ACHN (cell line): ENCODE measurements at places on chromosomes 5 and 9.

DNA sequence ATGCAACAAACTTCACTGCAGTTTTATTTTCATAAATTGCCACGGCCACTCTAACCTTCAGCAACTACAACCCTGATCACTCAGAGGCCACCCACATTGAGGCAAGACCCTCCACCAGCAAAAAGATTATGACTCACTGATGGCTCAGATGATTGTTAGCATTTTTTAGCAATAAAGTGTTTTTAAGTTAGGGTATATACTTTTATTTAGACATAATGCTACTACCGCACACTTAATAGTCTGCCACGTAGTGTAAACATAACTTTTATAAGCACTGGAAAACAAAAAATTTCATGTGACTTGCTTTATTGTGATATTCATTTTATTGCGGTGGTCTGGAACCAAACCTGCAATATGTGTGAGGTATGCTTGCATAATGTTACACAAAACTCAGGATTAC, 257.9 kb downstream of the ZSWIM6 start:
- DNase-seq: no peak

DNA sequence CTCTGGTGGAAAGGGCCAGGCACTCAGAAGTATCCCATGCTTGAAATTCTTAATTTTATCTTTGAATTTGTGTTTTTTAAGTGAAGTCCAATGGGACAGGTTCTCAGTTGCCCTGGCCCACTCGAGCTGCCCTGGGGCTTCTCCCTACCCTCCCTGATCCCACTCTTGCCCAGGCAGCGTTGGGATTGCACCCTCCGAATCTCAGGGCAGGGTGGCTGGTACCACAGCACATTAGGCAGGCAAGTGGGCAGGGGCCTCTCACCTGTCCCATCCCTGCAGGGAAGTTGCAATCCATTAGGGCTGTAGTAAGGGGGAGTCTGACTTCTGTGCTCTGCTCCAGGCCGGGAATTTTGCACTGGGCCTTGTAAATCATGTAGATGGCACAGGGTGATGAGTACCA, 2.7 kb downstream of the RUFY1 start:
- no peak for DNase-seq

DNA sequence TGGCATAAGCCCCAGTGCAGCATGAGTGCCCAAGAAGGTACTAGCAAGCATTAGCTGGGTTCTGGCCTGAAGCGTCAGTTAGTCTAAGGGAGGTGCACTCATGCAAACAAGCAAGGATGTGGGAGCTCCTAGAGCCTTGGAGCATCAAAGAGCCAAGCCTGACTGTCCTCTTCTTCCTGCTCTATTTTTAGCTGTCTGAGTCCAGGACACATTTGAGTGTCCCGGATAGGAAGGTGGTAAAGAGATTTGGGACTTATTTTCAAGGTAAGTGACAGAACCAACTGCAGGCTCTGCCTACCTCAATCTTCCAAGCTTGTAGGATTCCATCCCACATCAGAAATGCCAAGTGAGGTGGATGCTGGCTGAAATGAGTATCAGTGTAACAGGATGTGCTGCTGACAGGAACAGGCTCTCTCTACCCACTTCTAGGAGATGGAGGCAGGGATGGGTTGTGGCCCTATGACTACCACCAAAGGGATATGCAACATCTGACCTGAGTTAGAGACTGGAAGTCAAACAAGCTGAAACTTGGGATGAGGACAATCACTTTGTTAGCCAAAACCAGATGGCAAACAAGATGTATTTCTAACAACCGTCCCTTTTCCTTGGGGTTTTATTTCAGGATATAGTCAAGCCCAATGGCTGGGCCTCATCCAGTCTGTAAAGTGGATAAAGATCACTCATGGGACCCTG, 15.1 kb downstream of the MACROH2A1 start:
- DNase-seq: no peak

DNA sequence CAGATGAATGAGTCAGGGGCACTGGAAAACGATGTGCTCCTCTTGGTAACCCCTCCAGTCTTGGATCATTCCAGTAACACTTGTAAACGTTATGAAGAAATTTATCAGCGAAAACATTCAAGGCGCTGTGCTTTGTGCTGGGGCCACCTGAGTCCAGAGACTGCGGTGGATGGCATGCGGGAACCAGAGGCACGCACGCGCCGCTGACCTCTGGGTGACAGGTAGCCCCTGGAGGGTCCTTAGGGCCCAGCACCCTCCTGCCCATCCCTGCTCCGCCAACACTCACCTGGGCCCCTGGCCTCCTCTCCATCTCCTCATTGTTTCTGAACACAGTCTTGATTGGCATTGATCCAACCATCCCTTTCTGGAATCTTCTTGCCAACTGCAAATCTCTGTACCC, 86.9 kb downstream of the DAP start:
- no peak for DNase-seq

DNA sequence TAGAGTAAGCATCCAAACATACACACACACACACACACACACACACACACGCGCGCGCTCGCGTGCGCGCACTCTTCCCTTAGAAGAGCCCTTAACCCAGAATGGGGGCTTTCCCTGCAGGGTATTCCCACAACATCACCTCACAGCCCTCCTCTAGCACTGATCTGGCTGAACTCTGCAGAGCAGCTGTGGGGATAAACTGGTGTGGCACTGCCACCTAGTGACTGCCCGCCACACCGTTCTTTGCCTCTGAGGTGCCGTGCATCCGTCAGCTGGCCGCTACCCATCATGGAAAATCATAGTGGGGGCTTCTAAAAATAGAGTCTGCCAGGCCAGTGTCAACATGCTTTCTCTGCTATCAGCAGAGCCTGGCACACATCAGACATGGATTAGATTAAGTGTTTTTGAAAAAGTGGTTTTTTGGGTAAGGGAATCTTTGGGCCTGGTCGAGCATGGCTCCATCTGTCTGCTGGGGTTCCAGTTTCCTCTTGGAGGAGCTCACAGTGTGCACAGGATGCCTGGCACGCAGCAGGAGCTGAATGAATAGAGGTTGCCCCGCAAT, 88.1 kb downstream of the KCNN2 start:
- peak; percentile 38 for DNase-seq

DNA sequence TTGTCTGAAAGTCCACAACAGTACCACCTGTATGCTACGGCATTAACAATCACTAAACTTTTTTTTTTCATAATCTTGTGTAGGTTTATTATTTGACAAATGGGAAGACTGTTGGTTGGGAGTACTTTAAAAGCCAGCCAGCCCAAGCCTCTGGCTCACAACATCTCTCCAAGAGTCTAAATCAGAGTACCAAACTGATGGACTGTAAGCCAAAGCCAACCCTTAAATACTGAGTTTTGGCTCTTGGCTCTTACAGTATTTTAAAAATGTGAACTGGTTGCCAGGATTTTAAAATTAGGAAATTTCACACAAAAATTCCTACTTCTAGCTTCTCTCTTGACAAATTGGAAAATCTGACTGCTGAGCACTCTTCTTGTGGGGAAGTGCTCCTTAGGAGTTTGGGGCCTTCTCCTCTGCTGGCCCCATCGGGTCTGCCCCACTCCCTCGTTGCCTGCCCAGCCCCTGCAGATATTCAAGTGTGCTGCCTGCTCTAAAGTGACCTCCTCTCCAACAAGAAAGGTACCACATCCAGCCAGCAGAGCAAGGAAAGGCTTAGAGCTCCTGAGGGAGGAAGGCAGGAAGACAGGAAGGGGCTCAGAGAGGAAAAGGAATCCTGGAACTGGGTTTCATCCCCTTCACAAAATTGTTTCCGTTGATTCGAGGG, 21.8 kb upstream of the TMOD1 start:
- DNase-seq: no peak

GRCh38 chr9:27632254-27632653, 59.0 kb upstream of the C9orf72 start:
- DNase-seq: no peak

GRCh38 chr9:12819436-12820185, 44.8 kb downstream of the LURAP1L start:
- peak; percentile 24 for DNase-seq

GRCh38 chr5:5340206-5340729, 82.2 kb upstream of the ICE1 start:
- DNase-seq: peak; percentile 90

DNA sequence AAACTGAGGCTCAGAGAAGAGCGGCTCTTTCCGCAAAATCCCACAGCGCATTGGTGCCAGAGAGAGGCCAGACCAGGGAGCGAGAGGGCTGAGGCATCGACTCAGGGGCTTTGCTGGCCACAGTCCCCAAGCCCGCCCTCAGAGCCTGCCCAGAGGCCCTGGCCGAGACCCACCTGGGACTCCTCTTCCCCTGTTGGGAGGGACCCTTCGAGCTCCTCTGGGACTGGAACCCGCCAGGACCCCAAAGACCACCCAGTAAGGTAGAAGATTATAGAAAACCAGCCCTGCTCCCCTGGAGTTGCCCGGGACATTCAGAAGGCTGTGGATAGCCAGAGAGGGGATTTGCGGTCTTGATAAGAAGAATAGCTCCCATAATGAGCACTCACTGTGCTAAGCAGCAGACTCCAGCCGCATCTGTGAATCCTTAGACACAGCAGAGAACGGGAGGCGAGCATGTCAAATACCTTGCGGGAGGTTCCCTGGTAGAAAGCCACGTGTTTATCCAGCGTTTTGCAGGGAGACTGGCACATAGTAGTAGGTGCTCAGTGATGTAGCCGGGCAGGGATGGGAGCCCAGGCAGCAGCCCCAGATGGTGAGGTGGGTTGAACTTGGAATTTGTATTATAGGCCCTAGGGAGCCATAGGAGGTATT, 651 bp upstream of the AK1 start:
- no peak for DNase-seq

DNA sequence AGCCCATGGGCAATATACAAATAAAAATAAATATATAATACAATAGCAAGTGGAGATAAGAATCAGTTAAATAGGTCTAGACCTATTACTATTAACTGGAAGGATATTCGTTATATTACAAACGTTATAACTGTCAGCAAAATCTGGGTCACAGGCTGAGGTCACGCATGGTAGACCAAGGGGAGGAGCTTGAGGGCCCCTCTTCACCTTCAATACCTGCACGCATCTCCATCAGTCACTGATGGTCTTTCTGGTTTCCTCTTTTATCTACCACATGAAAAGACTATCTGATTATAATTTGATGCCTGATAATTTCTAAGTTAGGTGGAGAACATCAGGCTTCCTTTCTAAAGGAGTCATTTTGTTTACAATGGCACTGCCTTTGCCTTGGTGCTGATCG, 43.2 kb downstream of the MAT2B start:
- no peak for DNase-seq

DNA sequence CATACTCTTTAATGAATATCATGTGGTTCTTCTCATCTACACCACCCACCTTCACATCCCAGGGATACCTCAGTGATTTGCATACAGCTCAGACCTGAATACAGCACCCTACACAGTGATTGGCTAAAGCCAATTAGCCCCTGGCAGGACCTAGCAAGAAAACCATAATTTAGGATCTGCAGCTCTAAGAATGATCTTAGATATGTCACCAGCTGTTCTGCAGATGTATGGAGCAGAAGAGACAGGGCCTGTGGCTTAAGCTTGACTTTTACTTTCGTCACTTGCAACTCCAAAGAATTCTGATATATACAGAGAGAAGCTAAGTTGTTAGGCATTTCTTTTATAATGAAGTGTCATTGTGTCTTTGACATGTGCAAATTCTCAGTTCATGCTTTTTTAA, 483.2 kb upstream of the C9orf72 start:
- no peak for DNase-seq

DNA sequence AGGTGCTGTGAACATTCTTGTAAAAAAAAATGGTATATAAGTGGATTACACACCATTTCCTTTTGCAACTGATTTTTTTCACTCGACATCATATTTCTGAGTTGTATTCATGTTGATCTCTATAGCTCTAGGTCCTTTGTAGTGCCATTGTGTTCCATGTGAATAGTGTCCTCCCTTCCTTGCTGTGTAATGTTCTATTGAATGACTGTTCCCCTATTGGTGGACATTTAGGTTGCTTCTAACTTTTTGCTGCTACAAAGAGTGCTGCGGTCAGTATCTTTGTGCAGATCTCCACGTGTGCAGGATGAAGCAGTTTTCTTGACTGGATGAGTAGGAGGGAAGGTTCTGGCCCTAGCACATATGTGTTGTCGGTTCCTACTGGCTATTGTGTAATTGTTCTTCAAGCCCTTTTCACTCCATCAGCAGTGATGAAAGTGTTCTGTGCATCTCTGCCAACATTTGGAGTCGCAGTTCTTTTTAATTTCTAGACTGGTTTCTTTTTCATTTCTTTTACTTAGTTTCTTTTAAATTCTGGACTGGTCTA, 20.2 kb downstream of the DAB2IP start:
- DNase-seq: no peak

GRCh38 chr9:2214707-2215106, 199.6 kb downstream of the SMARCA2 start:
- no peak for DNase-seq

- DNase-seq: no peak
Observed at GRCh38 chr5:138508958-138509357, 34.1 kb downstream of the ETF1 start.

- peak; percentile 90 for DNase-seq
Observed at GRCh38 chr9:127519301-127520166, 68.2 kb downstream of the LRSAM1 start.

DNA sequence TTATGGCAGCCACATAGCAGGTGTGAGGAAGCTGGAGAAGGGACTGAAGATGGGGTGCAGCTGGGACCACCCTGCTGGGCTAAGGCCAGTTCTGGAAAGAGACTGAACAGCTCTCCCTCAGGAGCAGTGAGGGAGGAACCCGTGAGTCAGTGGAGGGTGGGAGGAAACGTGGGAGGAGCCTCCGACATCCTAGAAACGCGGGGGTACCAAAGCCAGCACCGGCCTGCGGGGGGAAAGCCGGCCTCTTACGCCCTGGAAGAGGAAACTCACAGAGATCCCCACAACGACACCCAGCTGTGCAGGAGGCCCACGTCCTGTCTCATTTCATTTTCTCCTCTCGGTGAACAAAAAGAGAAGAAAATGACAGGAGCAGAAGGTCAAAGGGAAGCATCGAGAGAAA, 185.8 kb upstream of the IRX4 start:
- DNase-seq: no peak

DNA sequence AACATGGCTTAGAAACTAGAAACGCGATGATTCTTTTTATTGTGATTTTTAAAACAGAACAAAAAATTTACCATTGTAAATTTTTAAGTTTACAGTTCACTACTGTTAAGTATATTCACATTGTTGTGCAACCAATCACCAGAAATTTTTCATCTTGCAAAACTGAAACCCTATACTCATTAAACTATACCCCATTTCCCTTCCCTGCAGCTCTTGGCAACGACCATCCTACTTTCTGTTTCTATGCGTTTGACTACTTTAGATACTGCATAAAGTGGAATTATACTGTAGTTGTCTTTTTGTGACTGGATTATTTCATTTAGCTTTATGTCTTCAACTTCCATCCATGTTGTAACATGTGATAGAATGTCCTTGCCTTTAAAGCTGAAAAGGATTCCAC, 52.5 kb downstream of the SPOCK1 start:
- DNase-seq: no peak

DNA sequence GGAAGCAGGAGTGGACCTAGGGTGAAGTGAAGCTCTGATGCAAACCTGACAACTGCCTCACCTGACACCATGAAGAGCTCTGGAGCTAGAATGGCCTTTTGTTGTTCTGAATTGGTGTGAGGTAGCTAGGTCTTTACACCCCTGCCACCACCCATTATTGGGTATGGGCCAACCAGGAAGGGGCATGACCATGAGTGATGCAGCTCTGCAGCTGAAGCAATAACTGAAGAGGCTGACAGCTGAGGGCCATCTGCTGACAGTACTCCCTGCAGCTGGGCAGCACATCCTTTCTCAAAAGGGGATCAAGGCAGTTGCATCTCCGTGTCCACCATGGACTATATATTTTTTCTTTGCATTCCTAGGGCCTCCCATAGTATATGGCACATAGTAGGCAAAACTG, 87.0 kb upstream of the TLE1 start:
- no peak for DNase-seq

GRCh38 chr5:65034813-65035209, 266.1 kb downstream of the CWC27 start:
- no peak for DNase-seq
